PC-9 (cell line): ENCODE measurements at places on chromosomes 5 and 9.
A peak's percentile ranks its signal among the peaks of the same experiment; 100 is the strongest.

DNA sequence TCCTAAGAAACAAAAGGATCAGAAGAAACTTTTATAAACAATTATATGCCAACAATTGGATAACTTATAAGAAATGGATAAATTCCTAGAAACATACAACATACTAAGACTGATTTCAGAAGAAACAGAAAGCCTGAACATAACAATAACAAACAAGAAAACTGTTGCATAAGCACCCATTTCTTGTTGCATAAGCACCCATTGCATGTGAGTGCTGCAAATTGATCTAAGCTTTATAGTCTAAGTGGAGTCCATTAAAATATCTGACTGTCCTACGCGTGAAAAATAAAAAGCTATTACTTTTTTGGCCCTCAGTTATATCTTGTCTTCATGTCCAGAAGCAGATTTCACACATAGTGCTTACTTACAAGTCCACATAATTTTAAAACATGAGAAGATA, 19.3 kb downstream of the TYRP1 start:
- peaks cover 6% of the 10 kb centered on the region for H3K4me1 ChIP-seq
- no peak for DNase-seq
- H3K27me3 ChIP-seq, result no peaks in the 10 kb centered on the region
- no peak overlapping the region for H3K4me3 ChIP-seq
- H3K36me3 ChIP-seq, result no peaks in the 10 kb centered on the region
- H3K27ac ChIP-seq, result no peak overlapping the region

DNA sequence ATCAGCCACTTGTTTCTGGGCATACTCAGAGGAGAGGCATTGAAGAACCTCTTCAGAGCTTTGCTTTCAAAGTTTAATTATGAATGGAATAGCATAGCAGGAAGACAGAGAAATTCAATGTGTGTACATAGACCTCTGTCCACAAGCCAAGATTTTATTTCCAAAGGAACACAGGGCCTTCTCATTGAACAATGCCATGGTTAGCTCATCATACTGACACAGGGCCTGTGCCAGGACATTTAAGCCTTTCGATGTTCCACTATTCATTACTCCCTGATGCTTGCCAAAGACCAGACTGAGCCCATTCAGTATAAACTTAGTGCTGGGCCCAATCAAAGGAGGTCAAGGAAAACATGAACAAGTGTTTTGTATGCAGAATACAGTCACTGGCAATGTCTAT, 280.8 kb downstream of the FBXL17 start:
- H3K36me3 ChIP-seq, result no peaks in the 10 kb centered on the region
- H3K27ac ChIP-seq, result no peak overlapping the region
- no peak overlapping the region for H3K4me3 ChIP-seq
- H3K4me1 ChIP-seq, result no peaks in the 10 kb centered on the region

- H3K4me3 ChIP-seq, result no peak overlapping the region
- peak; percentile 96 for DNase-seq
- H3K4me1 ChIP-seq, result peaks cover 24% of the 10 kb centered on the region
- H3K27me3 ChIP-seq, result no peaks in the 10 kb centered on the region
Observed at GRCh38 chr9:104810421-104811339, 46.8 kb downstream of the NIPSNAP3B start.

- H3K36me3 ChIP-seq, result no peaks in the 10 kb centered on the region
- H3K27me3 ChIP-seq, result no peaks in the 10 kb centered on the region
- H3K4me3 ChIP-seq, result no peak overlapping the region
- peaks cover 8% of the 10 kb centered on the region for H3K4me1 ChIP-seq
Observed at GRCh38 chr5:33758737-33759136, 133.1 kb downstream of the ADAMTS12 start.

DNA sequence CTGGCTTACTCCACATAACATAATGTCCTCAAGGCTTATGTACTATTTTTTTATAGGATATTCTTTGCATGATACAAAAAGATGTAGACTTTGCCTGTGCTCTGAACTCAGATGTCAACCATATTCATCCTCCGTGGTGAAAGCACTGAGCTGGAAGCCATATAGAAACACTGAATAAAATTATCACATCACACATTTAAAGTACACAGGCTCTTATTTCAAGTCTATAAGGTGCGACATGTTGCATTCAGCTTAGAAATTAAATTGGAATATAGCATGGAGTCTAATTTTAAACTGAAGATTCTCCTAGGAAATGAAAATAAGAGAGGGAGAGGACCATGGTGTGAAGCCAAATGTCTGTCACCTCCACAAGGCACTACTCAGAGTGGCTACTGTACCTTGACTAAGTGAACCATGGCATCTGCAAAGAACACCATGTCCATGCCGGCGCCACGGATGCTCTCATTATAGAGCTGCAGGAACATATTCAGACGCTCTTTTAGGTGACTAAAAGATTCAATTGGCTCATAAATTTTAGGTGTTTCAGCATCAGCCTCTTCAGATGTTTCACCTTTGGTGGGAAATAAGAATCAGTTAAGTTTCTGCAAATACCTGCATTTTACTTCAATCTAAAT, 158.6 kb downstream of the DNAH5 start:
- no peak overlapping the region for H3K4me3 ChIP-seq
- H3K27me3 ChIP-seq, result no peaks in the 10 kb centered on the region
- DNase-seq, result no peak
- no peak overlapping the region for H3K27ac ChIP-seq
- H3K36me3 ChIP-seq, result no peaks in the 10 kb centered on the region

DNA sequence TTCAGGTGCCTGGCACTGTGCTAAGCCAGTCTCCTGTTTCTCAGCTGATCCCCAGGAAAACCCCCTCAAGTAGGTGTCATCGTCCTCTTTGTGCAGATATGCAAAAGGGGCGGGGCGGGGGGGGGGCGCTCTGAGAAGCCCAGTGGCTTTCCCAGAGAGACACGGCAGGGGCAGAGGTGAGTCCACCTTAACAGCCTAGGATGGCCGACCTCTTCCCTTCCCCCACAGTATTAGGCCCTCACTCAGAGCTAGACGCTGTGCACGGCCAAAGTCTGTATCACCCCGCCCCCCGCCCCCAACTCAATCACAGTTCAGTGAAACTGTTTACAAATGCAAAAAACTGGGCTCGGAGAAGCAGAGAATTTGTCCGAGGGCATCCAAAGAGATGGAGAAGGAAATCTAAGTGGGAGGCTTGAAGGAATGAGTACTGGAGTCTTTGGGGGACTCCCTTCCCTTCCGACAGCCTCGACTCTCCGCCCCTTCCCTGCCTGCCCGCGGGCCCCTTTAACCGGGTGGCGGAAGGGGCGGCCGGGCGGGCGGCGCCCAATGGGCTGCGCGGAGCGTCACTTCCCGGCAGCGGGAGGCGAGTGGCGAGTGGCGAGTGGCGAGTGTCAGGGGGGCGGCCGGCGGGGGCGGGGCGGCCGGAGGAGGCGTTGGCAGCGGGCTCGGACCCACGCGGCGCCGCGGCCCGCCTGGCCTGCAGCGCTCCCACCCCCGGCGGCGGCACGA, at the start of gene ERGIC1:
Gene ERGIC1, plus strand, starts transcription at position 566 of the 729 bp plus-strand sequence. Its CDS starts 163 bp downstream, at position 729.
- DNase-seq, result peak; percentile 88
- peak within 1 kb of the TSS; percentile 85 for H3K4me3 ChIP-seq
- H3K36me3 ChIP-seq, result no peaks in the 10 kb centered on the region
- no peaks in the 10 kb centered on the region for H3K27me3 ChIP-seq
- peak within 1 kb of the TSS; percentile 63 for H3K27ac ChIP-seq

- no peak overlapping the region for H3K4me3 ChIP-seq
- no peak overlapping the region for H3K27ac ChIP-seq
- no peaks in the 10 kb centered on the region for H3K36me3 ChIP-seq
- no peak for DNase-seq
Observed at GRCh38 chr9:106218854-106219253, 524.5 kb downstream of the TMEM38B start.

DNA sequence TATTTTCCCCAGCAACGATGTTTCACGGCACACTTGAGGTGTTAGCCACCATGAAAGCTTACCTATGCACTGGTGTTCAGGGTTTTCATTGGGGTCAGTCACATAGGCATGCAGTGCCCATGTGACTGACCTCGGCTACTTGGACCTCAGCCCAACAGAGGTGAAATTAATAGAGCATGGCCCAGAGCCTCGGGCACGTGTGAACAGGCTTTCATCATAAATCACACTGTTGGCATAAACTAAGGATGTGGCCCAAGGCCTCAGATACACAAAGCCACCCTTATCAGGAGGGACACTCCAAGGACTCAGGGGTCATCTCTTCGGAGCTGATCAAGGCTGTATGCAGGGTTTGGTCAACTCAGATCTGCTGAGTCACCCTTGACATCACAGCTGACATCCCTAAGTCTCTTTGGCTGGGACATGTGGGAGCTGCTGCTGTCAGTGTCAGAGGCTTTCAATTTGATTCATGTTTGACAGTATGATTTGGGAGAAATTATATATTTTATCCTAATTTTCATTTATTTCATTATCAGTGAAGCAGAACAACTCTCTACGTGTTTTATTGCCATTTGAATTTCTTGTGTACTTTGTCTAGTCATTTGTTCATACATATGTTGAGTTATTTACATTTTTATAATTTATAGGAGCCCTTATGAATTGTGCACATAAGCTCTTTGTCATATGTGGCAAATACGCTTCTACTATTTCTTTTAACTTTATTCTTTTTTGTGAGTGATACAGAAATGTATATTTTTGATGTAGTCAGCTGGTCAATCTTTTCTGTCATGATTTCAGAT, 59.7 kb upstream of the ANKRD33B start:
- H3K4me1 ChIP-seq, result peaks cover 29% of the 10 kb centered on the region
- no peak overlapping the region for H3K4me3 ChIP-seq
- no peaks in the 10 kb centered on the region for H3K27me3 ChIP-seq

DNA sequence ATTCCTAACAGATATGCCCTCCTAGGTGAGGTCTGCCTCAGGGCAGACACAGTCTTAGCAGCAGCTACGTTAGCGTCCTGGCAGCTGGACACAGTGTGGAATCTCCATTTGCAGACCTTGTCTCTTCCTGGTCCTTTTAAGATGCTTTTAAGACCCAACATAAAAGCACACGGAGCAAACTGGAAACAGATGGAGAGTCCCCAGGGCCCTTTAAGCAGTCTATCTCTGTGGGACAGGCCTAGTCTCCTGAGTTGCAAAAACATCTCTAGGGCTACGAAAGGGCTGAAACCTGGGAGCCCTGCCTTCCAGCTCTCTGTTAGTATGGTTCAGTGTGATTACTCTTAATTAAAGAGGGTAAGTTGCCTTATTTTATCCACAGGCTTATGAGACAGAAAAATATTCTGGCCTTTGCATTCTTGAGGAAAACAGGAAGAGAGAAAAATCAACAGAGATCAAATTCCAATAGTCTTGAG, 66.0 kb upstream of the GNA14 start:
- DNase-seq, result no peak
- peaks cover 38% of the 10 kb centered on the region for H3K4me1 ChIP-seq
- H3K4me3 ChIP-seq, result no peak overlapping the region

DNA sequence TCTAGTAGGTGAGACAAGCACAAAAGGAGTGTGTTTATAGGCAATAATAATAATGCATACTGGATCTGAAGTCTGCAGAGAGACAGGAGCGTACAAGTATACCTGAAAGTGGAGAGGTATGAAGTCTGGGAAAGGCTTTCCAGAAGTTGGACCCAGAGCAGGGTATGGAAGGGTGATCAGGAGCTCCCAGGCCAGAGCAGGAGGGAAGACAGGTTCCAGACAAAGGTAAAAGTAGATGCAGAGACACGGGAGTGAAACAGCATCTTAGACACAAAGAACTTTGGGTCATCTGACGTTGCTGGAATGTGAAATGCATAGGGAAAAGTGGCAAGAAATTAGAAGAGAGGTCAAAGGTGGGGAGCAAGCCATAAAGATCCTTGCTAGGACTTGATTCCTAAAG, 175.1 kb downstream of the PAM start:
- no peak overlapping the region for H3K27ac ChIP-seq
- no peak overlapping the region for H3K4me3 ChIP-seq
- no peaks in the 10 kb centered on the region for H3K36me3 ChIP-seq
- no peaks in the 10 kb centered on the region for H3K27me3 ChIP-seq

DNA sequence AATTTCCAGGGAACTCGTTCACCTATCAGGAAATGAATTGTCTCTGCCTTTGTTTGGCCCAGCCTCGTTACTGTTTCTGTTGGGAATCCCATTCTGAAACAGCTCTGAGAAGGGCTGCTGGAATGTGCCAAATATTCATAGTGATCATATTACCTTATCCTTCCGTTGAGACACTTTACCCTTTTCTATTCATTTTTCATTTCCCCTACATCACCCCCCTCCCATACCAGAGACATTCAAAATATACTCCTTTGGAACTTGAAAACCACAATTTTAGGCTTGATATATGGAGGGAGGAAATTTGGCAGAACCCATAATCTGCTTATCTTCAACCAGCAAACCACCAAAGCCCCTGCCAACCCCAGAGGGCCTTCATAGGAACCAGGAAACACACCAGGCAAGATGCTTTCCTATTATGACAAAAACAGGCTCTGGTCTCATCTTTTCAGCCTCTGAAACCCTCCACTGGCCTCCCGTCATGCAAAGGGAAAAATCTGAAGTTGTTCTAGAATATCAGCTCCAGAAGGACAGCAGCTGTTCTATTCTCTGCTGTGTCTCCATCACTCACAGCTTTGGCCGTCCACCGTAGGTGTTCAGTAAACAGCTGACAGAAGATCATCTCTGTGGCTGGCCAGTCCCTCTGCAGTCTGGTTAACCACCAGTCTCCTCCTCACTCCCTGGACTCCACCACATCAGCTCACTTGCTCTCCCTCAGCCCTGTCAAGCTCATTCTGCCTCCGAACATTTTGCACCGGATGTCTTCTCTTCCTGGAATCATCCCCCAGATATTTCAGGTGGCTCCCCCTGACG, 217.2 kb upstream of the WWC1 start:
- H3K4me3 ChIP-seq, result no peak overlapping the region
- no peaks in the 10 kb centered on the region for H3K36me3 ChIP-seq
- no peaks in the 10 kb centered on the region for H3K4me1 ChIP-seq

DNA sequence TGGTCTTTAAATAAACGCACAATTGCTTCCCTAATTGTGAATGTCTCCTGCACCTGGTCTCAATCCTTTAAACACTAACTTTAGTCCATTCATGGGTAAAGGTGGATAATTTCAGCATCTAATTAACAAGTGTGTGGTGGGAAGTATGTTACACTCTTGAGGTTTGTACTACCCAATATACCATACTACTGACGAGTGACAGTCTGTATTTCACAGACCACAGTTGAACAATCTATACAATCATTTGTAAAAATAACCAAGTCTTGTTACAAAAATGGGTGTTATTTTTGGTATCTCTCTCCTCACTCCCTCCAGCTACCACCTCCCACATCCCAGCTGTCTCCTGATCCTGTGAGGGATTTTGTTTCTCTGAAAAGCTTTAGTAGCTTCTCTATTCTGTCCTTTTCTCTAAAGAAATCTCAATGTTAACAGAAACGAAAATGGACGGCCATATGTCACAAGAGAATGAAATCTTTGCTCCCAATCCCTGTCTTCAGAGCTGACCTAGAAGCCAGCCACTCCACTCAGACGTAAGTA, 62.3 kb upstream of the ZNF366 start:
- no peaks in the 10 kb centered on the region for H3K4me1 ChIP-seq
- no peak overlapping the region for H3K27ac ChIP-seq
- H3K4me3 ChIP-seq, result no peak overlapping the region
- H3K36me3 ChIP-seq, result no peaks in the 10 kb centered on the region
- DNase-seq, result no peak
